ENCODE measurements at places on chromosomes 3 and 15. TPM values are rescaled to one million over a fixed set of nuclear protein-coding genes. Genes with fewer than 3 reads are reported as not detected.

DNA sequence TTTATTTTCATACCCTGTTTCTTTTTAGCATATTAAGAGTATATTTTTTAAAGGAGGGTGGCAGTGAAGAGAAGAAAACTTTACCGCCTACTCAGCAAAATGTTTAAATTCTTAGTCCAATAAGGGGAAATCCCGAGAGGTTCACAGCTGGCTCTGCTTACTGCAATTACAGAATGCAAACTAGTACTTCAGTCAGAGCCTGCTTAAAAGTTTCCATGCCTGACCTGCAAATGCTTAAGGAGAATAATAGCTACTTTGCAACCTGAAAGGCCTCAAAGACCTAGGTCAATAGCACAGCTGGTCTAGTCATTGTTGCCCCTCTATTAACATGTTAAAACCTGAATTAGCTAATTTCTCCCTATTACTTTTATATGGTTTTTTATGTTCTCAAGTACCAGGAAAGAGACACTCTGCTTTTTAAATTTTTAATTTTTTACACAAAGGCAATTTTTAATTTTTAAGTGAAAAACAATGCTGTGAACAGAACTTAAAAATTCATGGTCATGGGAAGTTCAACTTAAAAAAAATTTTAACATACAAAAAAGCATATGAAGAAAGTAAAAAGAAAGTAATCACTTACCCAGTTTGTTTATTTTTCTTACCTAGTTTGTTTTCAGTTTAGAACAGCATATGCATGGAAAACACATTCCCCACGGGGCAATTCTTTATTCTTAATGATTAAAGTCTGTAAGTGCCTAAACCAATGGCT is 79.2 kb downstream of the P3H2 start:
- H3K4me1 ChIP-seq, result no peaks in the 10 kb centered on the region
- H3K36me3 ChIP-seq, result no peaks in the 10 kb centered on the region
- no peak for DNase-seq
- no peak overlapping the region for H3K27ac ChIP-seq

DNA sequence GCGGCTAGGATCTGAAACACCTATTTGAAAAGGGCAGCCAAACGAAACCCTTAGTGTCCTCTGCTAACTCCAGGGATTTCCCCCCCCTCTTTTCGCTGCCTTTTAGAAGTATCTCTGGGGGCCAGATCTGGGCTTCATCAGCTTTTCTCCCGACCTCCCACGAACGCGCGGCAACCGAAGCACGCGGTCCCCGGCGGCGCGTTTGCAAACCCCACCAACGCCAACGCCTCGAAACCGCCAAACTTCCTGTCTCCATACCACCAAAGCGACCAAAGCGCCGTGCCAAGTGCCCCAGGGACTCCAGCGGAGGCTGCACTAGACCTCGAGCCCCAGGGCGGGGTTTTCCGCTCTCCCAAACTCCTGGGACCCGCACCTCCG is 155.8 kb upstream of the FRMD4B start:
- H3K27me3 ChIP-seq, result peaks cover 20% of the 10 kb centered on the region
- H3K27ac ChIP-seq, result peak overlapping the region; percentile 66
- peak overlapping the region; percentile 51 for H3K4me3 ChIP-seq
- peak; percentile 44 for DNase-seq
- no peaks in the 10 kb centered on the region for H3K4me1 ChIP-seq
- H3K36me3 ChIP-seq, result no peaks in the 10 kb centered on the region

DNA sequence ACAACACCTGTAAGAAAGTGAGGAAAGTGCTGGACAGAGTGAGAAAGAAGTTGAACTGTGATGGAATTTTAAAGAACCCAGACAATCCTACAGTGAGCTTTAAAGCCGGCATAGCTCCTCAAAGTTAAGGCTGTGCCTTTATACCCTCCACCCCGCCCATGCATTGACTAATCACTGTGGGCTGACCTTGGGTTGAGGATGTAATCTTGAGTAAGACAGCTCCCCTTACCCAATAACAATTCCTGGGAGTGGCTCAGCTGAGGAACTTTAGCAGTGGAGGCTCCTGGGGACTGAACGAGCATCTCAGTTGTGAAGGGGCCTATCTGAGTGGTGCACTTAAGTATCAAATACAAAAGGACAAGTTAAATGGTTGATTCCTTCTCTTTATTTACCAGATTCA is 35.7 kb upstream of the ZNF770 start:
- H3K4me1 ChIP-seq, result peaks cover 10% of the 10 kb centered on the region
- H3K27ac ChIP-seq, result peak overlapping the region; percentile 75
- no peaks in the 10 kb centered on the region for H3K36me3 ChIP-seq
- H3K27me3 ChIP-seq, result no peaks in the 10 kb centered on the region
- peak; percentile 37 for DNase-seq
- H3K4me3 ChIP-seq, result no peak overlapping the region

DNA sequence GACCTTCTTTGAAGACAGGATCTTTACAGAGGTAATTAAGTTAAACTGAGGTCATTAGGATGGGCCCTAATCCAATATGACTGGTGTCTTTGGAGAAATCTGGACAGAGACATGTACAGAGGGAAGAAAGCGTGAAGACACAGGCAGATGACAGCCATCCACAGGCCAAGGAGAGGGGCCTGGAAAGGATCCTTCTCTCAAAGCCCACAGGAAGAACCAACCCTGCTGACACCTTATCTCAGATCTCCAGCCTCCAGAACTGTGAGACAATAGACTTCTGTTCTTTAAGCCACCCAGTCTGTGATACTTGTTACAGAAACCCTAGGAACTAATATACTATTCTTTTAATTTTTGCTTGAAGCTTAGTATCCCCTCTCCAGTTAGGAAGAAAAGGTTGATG is 74.2 kb downstream of the WDR76 start:
- H3K27me3 ChIP-seq, result no peaks in the 10 kb centered on the region
- H3K36me3 ChIP-seq, result no peaks in the 10 kb centered on the region
- H3K4me3 ChIP-seq, result no peak overlapping the region
- no peak overlapping the region for H3K27ac ChIP-seq

- no peak overlapping the region for H3K27ac ChIP-seq
- no peak for DNase-seq
Measured at GRCh38 chr3:179590669-179591068, 13.8 kb downstream of the MRPL47 start.

GRCh38 chr3:49341996-49342395 is 2.1 kb upstream of the USP4 start:
- H3K27ac ChIP-seq, result peak overlapping the region; percentile 93
- H3K36me3 ChIP-seq, result peaks cover 6% of the 10 kb centered on the region
- no peak overlapping the region for H3K4me3 ChIP-seq
- peaks cover 85% of the 10 kb centered on the region for H3K4me1 ChIP-seq
- DNase-seq, result no peak

DNA sequence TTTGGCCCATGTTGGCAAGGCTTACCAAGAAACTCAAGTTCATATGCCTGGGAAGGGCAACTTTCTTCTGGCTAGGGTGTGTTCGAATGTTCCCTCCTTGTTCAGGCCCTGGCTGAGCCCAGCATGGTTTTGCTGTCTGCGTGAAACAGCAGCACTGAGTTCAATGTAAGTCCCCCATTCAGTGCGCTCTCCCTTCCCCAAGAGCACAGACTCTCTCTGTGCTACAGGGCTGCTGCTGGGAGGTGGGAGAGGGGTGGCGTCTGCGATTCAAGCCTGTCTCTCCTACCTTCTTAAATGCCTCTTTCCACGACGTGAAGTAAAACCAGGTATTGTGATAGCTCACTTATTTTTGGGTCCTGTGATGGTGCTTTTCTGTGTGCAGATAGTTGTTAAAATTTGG is 289.3 kb upstream of the GOLIM4 start:
- no peaks in the 10 kb centered on the region for H3K27me3 ChIP-seq
- H3K4me3 ChIP-seq, result no peak overlapping the region
- no peak overlapping the region for H3K27ac ChIP-seq
- no peak for DNase-seq

DNA sequence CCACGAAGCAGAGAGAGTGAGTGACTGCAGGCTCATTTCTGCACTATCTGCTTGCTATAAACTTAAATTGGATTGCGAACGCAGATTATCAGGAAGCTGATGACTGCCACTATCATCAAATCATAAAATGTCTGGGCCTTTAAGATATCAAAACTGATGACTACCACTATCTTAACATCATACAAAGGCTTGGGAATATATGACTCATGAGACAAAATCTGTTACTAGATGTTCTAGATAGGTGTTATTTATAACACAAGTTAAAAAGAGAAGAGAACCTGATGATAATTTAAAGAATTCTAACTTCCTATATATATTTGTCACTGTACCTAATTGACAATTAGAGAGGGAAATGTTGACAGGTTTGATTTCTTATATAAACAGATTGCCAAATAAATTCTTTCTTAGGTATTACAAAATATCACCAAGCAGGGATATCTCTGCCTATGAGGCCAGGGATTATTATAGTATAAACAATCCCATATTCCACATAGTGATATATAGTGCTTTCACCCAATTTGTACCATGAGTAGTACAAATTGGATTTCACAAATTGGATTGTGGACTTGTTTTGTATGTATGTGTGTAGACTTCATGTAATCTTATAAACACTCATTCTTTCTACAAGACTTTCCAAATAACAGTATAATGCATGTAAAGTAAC is 1157.2 kb downstream of the ROBO1 start:
- no peaks in the 10 kb centered on the region for H3K36me3 ChIP-seq
- no peak for DNase-seq
- no peak overlapping the region for H3K4me3 ChIP-seq
- no peaks in the 10 kb centered on the region for H3K27me3 ChIP-seq
- H3K4me1 ChIP-seq, result no peaks in the 10 kb centered on the region
- no peak overlapping the region for H3K27ac ChIP-seq

The MAP1A gene
- 13.4 TPM for total RNA-seq

DNA sequence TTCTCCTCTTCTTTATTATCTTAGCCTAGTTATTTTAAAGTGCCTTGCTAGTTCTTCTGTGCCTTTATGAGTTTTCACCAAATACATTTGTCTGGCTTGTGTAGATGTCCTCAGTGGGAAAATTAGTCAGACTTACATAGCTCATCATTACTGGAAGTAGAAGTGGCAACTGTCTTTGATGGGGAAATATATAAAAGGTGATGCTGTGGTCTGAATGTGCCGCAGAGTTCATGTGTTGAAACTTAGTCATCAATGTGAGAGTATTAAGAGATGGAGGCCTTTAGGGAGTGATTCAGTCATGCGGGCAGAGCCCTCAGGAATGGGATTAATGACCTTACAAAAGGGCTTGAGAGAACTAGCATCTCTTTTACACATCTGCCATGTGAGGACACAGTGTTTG is 6.4 kb upstream of the ERICH6 start:
- H3K4me3 ChIP-seq, result no peak overlapping the region
- no peak for DNase-seq
- H3K4me1 ChIP-seq, result no peaks in the 10 kb centered on the region
- no peak overlapping the region for H3K27ac ChIP-seq

GRCh38 chr3:70702132-70702531 is 389.7 kb upstream of the MDFIC2 start:
- H3K36me3 ChIP-seq, result no peaks in the 10 kb centered on the region

The DLEC1 gene
- 2.9 TPM for total RNA-seq

- DNase-seq, result no peak
- H3K4me1 ChIP-seq, result no peaks in the 10 kb centered on the region
- H3K27ac ChIP-seq, result no peak overlapping the region
- H3K4me3 ChIP-seq, result no peak overlapping the region
Measured at GRCh38 chr3:13115991-13116390, 42.8 kb upstream of the IQSEC1 start.

- no peak for DNase-seq
- H3K36me3 ChIP-seq, result no peaks in the 10 kb centered on the region
- H3K4me3 ChIP-seq, result peak overlapping the region; percentile 77
- H3K27me3 ChIP-seq, result no peaks in the 10 kb centered on the region
- H3K27ac ChIP-seq, result peak overlapping the region; percentile 90
- peaks cover 22% of the 10 kb centered on the region for H3K4me1 ChIP-seq
Measured at GRCh38 chr3:128152419-128153155, 694 bp upstream of the EEFSEC start.

The PSTPIP1 gene
- 52.9 TPM for total RNA-seq

The XXYLT1 gene
- total RNA-seq, result 11.3 TPM

DNA sequence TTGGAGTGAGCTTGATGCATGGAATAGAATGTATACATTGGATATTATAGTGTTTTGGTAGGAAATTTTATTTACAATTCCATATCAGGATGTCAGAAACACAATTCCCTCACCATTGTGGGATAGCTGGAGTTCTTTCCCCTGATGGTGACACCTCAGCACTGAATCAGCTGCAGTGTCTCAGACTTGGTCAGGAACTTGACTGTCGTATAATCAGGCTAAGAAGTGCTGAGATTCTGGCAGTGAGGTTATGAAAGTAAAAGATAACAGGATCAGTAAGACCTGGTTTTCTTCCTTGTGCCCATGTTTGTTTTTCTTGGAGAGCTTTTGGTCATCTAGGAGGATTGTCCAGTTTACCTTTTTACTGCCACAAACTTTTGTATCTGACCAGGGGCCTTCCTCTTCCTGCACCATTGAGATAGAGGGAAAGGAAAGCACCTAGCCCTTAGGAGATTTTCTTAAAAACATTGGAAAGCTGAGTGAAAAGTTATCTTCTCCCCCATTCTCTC is 27.3 kb upstream of the ST3GAL6 start:
- no peaks in the 10 kb centered on the region for H3K27me3 ChIP-seq
- H3K4me1 ChIP-seq, result peaks cover 27% of the 10 kb centered on the region
- no peak overlapping the region for H3K27ac ChIP-seq
- no peaks in the 10 kb centered on the region for H3K36me3 ChIP-seq
- H3K4me3 ChIP-seq, result no peak overlapping the region

The MLF1 gene
- total RNA-seq, result 12.0 TPM

DNA sequence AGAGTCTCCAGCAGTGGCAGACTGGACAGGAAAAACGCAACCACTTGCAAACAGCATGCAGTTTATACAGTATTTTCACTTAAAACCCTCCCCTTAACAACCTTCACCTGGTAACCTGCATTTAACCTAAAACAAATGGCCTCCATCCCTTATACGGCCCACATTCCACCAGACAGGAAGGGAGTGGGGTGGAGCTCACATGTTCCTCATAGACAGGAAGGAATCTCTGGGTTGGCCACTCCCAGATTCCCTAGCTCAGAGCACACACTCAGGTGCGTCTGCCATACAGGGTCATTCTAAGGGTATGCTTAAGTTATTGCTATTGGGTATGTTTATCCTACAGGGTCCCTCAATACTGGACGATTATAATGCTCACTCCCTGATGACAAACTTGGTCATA is 16.8 kb upstream of the ABHD2 start:
- H3K27ac ChIP-seq, result no peak overlapping the region
- H3K27me3 ChIP-seq, result no peaks in the 10 kb centered on the region
- no peaks in the 10 kb centered on the region for H3K36me3 ChIP-seq
- no peak for DNase-seq
- H3K4me3 ChIP-seq, result no peak overlapping the region
- peaks cover 50% of the 10 kb centered on the region for H3K4me1 ChIP-seq

The ATP13A4 gene
- total RNA-seq, result 74.1 TPM

DNA sequence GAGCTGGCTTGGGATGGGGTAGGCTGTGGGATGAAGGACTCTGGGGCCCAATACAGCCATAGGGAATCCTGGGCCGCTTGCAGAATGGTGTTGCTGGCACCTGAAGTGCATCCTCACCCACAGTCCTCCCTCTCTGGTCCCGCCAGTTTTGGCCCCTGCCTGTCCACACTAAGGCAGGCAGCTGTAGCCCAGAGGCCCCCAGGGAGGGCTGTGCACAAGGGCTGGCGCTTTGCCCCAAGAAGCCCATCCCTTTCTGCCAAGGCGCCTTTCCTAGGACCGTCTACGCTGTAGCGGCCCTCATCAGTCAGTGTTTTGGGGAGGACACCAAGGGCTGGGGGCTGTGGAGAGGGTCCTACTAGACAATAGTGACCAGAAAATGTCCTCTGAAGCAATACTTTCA is 116.2 kb upstream of the ABHD17C start:
- no peaks in the 10 kb centered on the region for H3K27me3 ChIP-seq
- no peak overlapping the region for H3K4me3 ChIP-seq
- H3K36me3 ChIP-seq, result no peaks in the 10 kb centered on the region
- H3K4me1 ChIP-seq, result no peaks in the 10 kb centered on the region

The COL6A5 gene
- total RNA-seq, result 7.9 TPM

The LRRC15 gene
- 6.2 TPM for total RNA-seq

GRCh38 chr3:89353465-89353864 is 246.0 kb downstream of the EPHA3 start:
- H3K27ac ChIP-seq, result no peak overlapping the region
- no peak overlapping the region for H3K4me3 ChIP-seq
- H3K4me1 ChIP-seq, result no peaks in the 10 kb centered on the region
- no peak for DNase-seq
- H3K36me3 ChIP-seq, result no peaks in the 10 kb centered on the region
